ENCODE measurements at places on chromosomes 6 and 20.

DNA sequence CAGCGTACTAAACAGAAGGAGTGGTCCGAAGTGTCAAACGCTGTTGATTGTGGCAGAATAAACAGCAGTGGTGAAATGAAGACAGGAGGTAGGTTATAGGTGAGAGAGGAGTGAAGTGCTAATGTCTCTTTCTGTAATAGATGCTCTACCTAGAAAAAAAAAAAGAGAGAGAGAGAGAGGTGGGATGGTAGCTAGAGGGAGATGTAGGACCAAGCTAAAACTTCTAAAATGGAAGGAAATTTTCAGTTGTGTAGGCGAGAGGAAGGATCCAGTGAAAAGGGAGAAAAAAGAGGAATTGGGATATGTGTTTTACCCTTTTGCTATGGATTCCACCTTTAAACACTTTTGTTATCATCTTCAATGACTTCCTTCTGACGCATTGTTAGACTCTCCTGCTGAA is 126.5 kb upstream of the BMP2 start:
- no peak for DNase-seq

- no peak for DNase-seq
Measured at GRCh38 chr6:144066741-144067484, 28.5 kb downstream of the SF3B5 start.

GRCh38 chr6:109671733-109672132 is 19.3 kb downstream of the AK9 start:
- no peak for DNase-seq

GRCh38 chr20:60627751-60628565 is 624.1 kb upstream of the CDH4 start:
- DNase-seq = no peak

GRCh38 chr6:128560966-128561365 is 40.6 kb upstream of the PTPRK start:
- no peak for DNase-seq

DNA sequence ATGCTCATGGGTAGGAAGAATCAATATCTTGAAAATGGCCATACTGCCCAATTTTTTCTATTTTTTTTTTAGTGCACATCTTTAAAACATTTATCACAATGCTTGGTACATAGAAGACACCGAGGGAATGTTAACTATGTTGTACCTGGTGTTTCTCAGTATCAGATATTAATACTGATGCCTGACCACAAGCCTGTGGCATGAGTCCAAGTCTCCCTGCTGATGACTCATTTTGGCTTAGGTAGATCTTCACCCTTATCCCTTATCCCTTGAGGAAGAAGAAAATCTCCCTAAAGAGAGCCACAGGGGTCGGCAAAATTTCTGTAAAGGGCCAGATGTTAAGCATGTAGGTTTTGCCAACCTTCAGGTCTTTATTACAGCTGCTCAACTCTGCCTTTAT is 14.5 kb downstream of the CD109 start:
- no peak for DNase-seq

GRCh38 chr20:41563087-41563486 is 55.1 kb downstream of the CHD6 start:
- no peak for DNase-seq

DNA sequence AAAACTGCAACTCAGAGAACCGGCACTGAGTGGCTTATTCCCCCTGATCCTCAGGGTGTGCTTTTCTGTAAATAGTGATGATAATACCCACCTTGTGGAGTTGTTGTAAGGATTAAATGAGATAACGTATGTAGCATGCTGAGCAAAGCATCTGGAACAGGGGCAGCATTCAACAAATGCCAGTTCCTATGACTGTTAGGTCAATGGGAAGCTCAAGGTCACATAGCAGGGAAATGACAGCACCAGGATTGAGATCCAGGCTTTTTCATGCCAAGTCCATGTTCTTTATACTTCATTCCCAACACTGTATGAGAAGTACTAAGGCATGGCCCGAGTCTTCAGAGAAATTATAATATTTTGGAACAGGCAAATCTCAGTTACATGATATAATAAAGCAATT is 5.1 kb downstream of the RCAN2 start:
- DNase-seq = no peak
